ENCODE measurements at places on chromosomes 5 and 9. TPM values are rescaled to one million over a fixed set of nuclear protein-coding genes. Genes with fewer than 3 reads are reported as not detected.
A peak's percentile ranks its signal among the peaks of the same experiment; 100 is the strongest.

The PCDHA1 gene
- not detected for total RNA-seq

GRCh38 chr5:155826611-155827507 is 500.1 kb upstream of the SGCD start:
- DNase-seq, result no peak

DNA sequence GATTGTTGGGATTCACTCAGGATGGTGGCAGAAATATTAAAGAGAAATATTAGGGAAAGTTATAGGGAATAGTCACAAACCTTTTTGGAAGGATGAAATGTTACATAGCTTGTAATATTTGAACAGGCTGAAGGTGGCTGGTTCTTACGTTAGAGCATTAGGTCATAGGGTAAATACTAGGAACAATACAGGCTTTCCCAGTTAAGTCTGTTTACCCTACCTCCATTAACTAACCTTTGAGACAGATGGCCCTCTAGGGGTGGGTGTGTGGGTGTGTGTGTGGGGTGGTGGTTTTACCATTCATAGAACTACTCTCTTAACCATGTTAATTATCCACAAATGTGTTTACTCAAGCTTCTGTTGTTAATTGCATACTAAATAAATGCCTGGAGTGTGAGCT is 94.3 kb upstream of the STK32A start:
- no peak for DNase-seq

The GNPDA1 gene
- 31.9 TPM for total RNA-seq

DNA sequence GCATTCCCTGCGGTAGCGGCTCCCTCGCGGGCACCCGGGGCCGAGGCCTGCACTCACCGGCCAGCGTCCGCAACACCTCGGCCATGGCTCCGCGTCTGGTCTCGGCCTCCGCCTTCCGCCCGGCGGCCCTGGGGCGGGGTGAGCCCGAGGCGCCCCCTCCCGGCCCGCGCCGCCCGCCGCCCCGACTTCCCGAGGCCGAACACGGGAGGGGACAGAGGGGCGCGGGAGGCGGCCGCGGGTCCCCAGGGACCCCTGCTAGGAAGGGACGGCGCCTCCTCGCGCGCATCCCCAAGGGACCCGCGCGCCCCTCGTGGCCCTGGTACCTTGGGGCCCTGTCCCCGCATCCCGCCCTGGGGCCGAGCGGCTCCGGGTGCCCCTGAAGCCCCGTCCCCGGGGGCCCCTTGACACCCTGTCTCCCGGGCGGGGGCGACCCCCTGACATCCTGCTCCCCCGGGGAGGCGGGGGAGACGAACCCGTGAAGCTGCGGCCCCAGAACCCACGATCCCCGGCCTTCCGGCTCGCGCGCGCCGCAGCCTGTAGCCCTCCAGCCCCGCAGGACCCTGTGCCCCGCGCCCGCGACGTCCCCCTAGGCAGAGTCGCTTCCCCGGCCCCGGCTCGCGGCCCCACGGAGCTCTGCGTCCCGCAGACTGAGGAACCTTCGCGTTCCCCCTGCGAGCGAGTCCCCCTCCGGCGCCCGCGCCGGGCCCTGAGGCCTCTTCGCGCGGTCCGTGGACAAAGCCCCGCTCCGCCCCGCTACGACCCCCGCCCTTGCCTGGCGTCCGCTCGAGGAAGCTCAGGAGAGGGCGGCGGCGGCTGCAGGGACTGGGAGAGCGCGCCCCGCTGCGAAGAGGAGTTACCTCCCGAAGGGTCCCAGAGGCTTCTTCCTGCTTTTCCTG is at the start of gene ABO:
Gene ABO (minus strand): TSS at position 97 of the 896 bp plus-strand sequence.
- DNase-seq, result peak; percentile 79

GRCh38 chr5:78638423-78638822 is 10.1 kb downstream of the LHFPL2 start:
- DNase-seq, result peak; percentile 84

The DMXL1 gene
- total RNA-seq, result 93.6 TPM

DNA sequence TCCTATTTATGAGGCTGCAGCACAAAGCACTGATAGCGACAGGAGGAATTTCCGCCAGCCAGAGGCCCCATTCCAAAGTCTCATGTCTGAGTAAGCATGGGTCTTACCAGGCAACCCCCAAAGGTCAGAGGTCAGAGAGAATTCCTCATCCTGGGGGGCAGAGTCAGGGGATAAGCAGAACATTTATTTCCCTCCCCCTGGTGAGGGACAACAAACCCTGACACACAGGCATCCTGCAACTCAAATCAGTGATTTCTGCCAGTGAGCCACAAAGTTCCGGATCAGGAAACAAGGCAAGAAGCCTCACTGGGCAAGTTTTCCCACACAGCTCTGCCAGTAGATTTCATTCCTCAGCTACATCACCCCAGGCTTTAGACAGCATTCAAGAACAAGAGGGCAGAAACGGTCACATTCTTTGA is 37.0 kb downstream of the ADAMTS12 start:
- no peak for DNase-seq

- no peak for DNase-seq
Measured at GRCh38 chr9:85004818-85005413, 335.4 kb downstream of the NTRK2 start.

DNA sequence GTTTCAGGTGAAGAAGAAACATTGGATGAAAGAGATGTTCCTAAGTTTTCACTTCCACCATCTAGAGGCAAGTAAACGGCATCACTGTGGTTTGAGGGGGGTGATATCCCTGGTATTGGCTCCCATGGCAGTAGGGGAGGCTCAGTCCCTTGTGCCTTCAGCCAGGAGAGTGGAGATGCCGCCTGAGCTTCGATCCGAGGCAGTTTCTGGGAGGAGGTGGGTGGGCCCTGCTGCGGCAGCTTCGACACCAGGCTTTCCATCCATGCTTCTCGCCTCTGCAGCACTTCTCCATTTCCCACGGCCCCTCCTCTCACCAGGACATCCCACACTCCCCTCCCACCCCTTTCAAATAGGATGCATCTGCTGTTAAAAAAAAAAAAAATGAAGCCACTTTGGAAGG is 258.3 kb downstream of the GADD45G start:
- DNase-seq, result peak; percentile 30

DNA sequence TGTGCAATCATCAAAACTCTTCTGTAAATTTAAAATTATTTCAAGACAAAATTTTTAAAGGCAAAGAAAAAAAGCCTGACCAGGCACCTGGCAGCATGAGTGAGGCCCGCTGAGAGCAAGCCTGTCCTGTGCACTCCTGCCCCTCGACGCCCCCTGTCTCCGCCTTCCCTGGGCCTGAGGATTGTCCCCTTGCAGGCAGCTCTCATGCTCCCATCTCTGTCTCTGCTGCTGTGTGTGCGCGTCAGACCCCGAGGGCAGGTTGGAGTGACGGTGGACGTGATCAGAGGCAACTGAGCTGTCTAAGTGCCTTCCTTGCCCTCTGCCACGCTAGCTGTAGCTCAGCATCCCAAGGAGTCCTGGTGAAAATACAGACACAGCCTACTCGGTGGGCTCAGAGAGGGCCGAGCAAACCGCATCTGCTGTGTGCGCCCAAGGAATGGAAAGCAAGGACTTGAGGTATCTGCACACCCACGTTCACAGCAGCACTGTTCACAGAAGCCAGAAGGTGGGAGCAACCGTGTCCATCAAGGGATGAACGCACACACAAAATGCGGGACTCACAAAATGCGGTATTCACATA is 65.5 kb downstream of the SECISBP2 start:
- DNase-seq, result no peak

The PLPPR1 gene
- total RNA-seq, result not detected

The PFN3 gene
- total RNA-seq, result not detected

The TMEM215 gene
- total RNA-seq, result not detected

The PCDHGA3 gene
- 0.40 TPM for total RNA-seq

- no peak for DNase-seq
Measured at GRCh38 chr9:20242510-20243189, 379.6 kb downstream of the MLLT3 start.

The FCN2 gene
- total RNA-seq, result not detected

The PDCD1LG2 gene
- not detected for total RNA-seq

The GLRA1 gene
- not detected for total RNA-seq

DNA sequence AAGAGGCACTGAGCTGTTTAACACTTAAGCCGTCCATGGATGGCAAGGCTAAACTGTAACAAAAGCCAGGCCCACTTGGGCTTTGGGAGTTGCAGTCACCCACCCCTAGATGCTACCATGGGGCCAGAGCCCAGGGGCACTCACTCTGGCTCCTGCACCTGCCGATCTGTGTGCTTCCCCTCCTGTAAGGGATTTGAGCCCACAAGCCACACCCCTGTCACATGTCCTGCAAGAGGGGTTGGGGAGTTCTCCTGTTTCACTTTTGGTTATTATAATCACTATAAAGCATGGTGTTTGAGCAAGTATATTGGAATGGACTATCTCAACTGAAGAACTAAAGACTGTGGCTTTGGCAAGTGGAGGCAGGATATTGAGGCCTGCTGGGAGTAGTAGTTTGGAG is 14.0 kb upstream of the GPR151 start:
- no peak for DNase-seq

- no peak for DNase-seq
Measured at GRCh38 chr5:13248253-13248652, 696.2 kb downstream of the DNAH5 start.

The SLC36A2 gene
- total RNA-seq, result not detected

GRCh38 chr5:74428275-74428674 is 212.3 kb downstream of the ENC1 start:
- no peak for DNase-seq

GRCh38 chr9:6842584-6842947 is 84.8 kb downstream of the KDM4C start:
- no peak for DNase-seq

DNA sequence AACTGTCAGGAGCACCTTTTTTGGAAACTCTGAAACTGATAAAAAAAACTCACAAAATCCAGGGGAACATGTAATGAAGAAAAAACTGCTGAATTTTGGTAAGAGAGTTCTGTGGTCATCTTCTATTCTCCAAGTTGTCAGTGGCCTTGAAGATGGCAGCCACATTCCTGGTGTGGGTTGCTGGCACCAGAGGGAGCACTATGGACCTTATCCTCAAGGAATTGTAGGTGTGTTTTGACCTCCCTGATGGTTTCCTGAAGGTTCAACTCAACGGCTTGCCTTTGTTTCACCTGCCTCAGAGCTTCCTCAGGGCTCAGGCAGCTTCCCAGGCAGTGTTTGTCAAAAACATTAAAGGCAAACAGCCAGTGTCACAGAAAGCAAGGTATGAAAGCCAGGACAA is 2.2 kb upstream of the SLC38A9 start:
- no peak for DNase-seq

GRCh38 chr5:2735996-2736395 is 15.5 kb downstream of the IRX2 start:
- DNase-seq, result no peak

The KCNN2 gene
- 0.40 TPM for total RNA-seq

DNA sequence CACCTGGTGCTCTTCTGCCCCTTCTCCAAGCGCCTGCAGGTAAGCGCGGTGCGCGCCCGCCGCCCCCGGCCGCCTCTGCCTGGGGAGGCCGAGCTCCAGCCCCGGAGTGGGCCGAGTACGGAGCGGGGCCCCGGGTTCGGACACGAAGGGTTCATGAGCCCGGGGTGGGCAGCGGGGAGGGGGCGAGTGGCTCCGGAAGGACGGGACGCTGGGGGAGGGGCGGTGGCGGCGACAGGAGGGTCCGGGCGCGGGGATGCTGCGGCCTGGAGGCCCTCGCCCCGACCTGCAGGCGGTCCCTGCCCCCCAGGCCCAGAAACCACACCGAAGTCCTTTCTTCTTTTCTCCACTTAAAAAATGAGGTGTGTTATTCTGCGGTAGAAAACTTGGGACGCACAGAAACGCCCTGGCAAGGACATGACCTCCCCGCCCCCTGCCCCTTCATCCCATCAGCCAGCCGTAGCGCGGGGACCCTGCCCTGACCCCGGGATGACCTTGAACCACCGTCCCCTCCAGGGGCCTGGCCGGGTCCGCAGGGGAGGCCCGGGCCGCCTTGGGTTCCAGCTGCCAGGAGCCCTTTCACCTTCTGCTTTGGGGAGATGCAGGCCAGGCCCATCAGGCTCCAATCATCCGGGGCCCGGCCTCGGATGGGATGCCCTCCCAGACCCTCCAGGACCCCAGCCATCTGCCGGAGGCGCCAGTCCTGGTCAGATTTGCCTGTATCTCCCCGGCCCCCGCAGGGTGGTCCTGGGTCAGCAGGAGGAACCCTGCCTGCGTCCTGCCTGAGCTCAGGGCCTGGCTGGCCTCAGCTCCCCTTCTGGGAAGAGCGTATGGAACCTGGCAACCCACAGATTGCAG is 545 bp downstream of the DIPK1B start:
- no peak for DNase-seq

- no peak for DNase-seq
Measured at GRCh38 chr5:132176987-132177386, 50.7 kb downstream of the P4HA2 start.

The C5orf63 gene
- total RNA-seq, result 11.0 TPM

DNA sequence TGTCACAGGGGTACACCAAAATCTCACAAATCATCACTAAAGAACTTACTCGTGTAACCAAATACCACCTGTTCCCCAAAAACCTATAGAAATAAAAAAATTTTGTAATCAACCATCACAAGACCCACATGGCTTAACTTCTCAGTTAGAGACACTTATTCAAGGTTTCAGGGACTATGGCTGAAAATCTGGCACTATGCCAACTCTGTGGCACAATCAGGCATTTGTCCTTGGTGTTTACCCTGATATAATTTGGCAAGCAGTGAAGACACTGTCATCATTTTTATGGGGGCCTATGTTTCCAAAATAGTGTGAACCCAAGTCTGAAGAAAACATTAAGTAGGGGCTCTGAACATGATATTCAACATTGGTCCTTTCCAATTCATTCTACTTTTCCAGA is 59.0 kb downstream of the ZNF622 start:
- DNase-seq, result no peak

GRCh38 chr5:151178777-151179488 is 21.4 kb upstream of the ANXA6 start:
- DNase-seq, result no peak

GRCh38 chr9:1876891-1877496 is 138.2 kb upstream of the SMARCA2 start:
- DNase-seq, result no peak

GRCh38 chr9:6133346-6134063 is 82.1 kb upstream of the IL33 start:
- DNase-seq, result no peak

GRCh38 chr5:149800633-149801032 is 70.5 kb downstream of the PPARGC1B start:
- no peak for DNase-seq

DNA sequence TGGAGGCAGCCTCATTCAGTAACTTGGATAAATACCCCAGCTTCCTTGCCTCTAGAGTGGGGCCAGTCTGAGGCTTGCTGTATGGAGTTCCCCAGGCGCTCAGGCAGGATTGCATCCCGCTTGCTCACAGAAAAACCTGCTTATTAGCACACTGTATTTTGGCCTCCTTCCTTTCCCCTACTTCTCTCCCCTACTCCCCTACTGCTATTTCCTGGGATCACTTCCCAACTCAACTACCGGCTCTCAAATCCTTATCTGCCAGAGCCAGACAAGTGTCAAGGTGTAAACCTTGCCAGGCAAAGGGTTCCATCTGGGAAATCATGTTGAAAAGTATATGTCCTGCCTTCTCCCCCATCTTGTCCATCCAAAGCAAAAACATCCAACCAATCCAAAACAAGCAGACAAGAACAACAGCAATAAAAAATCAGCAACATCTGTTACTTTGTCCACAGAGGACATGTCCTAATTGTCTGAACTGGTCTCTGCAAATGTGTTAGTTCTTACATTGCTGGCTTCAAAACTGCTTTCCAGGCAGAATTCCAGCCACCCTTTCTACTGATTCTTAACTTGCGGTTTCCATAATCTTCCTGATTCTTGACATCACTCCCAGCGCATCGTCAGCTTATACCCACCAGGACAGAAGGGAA is 164.1 kb upstream of the SEMA6A start:
- DNase-seq, result no peak

GRCh38 chr5:75617736-75618352 is 6.6 kb downstream of the ANKDD1B start:
- DNase-seq, result no peak

- peak; percentile 34 for DNase-seq
Measured at GRCh38 chr5:133110709-133111108, 58.9 kb downstream of the HSPA4 start.
